ENCODE measurements at places on chromosomes 4 and X.

GRCh38 chrX:121356139-121356849 lies 308.9 kb downstream of the GLUD2 start:
- DNase-seq = no peak

DNA sequence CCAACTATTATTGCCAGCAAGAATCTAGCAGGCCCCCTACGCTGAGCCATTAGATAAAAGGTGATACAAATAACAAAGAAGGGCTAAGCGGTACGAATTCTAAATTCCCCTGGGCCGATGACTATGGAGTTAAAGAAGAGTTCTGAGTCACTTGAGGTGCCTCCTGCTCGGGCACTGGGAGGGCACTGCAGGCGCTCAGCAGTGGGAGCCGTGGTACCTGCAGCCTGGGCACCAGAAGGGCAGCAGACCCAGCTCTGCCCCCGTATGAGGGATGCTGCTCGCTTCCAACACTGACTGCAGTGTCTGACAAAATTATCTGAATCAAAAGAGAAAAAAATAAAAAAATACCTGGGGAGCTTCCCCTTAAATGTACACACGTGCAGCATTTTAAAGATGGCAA lies 44.1 kb upstream of the MTNR1A start:
- no peak for DNase-seq

DNA sequence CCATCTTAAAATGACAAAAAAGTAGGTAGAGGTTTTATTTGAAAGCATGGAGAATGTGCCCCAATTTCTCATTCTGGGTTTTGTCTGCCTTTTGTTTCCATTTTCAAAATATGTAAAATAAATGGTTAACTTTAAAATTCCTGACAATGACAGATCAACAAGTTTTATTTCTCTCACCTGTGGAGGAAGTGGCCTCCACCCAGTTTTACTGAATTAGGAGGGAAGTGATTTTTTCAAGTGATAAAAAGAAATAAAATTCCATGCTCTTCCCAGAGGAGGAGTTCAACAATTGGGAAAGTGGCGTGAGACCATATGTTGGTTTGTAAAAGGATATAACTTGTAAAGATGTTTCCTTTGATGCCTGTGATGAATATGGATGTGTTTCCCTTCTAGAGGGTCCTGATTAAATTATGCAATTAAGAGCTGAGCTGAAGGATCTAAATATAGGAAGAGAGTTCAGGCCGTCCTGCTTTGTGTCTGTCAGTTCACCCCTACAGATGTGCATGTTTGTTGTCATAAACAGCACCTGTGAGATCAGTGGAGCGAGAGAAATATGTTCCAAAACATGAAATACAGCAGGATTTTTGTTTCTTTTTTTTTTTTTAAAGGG lies 19.5 kb downstream of the SMAD1 start:
- DNase-seq = no peak

DNA sequence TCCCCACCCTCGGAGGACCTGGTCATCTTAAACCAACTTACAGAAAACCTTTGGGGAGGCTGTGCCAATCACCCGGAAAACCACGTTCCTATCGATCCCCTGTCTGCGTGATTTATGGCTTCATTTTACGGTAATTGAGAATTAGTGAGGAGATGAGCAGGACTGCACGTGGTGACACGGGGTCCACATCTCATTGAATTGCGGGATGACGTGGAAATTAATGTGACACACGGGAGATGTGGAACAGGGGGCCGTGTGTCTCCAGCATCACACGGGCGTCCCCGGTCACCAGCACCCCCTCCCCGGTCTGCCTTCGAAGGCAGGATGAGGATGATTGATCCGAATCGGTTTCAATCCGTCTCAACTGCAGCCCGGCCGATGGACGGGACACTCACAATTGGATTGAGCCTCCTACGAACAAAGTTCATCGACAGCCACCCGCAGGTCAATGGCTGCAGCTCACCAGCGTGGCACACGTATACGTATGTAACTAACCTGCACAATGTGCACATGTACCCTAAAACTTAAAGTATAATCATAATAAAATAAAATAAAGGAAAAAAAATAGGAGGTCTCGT lies 160.3 kb downstream of the SHOX start:
- no peak for DNase-seq

GRCh38 chrX:68939868-68940267 lies 111.0 kb downstream of the EFNB1 start:
- no peak for DNase-seq

GRCh38 chrX:67636532-67636931 lies 92.7 kb downstream of the AR start:
- DNase-seq = no peak

DNA sequence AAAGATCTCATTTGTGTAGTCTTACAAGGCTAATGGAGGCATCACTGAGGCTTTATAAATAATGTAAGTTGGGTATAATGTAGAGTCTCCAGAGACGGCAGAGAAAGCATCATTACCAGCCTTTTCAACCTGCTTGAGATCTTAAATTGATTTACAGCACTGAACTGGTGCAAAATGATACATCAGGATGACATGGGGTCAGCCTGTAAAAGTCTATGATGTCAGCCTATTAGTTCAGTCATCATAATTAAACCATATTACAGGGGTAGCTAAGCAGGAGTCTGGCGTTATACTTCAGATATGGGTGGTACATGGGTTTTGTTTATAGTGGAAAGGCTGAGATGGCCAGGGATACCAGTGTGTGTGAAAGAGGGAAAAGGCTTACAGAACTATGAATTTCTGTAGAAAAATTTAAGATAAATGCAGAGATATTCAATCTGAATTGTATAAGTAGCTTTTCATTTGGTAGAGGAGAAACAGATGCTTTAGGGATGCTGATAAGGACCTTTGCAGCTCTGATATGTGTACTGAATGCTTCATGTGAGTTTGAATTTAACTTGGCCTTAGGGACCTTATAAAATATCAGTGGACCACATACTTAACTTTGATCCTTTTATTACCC lies 2.7 kb downstream of the SMAD1 start:
- DNase-seq = no peak

- no peak for DNase-seq
Measured at GRCh38 chr4:35793045-35793722, 451.1 kb downstream of the ARAP2 start.

- DNase-seq = no peak
Measured at GRCh38 chr4:26048950-26049349, 134.9 kb downstream of the SMIM20 start.

- no peak for DNase-seq
Measured at GRCh38 chrX:83845397-83845796, 15.5 kb upstream of the CYLC1 start.

- DNase-seq = no peak
Measured at GRCh38 chr4:168528131-168528949, 31.5 kb downstream of the PALLD start.

Measured in T-helper 9 cell (primary cell).